ENCODE measurements at places on chromosomes 16 and 17.

GRCh38 chr16:18969050-18969854 is 14.5 kb upstream of the TMC7 start:
- peak; percentile 86 for DNase-seq

DNA sequence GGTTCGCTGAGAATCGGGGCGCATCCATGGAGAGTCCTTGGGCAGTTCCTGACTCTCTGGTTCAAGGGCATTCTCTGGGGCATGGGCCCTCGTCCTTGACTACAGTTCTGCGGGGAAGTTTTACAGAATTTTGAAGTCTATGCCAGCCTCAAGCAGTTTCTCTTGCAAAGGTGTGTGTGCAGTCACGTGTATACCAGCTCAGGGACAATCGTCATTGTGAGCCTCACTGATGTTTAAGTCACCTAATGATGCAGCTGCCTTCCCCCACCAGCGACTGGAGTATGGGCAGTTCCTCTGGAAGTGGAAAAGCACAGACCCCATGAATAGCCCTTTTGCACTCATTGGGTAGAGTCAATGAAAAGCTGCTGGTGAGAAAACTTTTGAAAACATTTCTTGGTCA is 1.3 kb downstream of the PLCG2 start:
- no peak for DNase-seq

- DNase-seq: no peak
Observed at GRCh38 chr17:13568582-13569397, 32.9 kb downstream of the HS3ST3A1 start.

GRCh38 chr16:70610273-70611223 is 35.8 kb upstream of the IL34 start:
- DNase-seq: no peak

DNA sequence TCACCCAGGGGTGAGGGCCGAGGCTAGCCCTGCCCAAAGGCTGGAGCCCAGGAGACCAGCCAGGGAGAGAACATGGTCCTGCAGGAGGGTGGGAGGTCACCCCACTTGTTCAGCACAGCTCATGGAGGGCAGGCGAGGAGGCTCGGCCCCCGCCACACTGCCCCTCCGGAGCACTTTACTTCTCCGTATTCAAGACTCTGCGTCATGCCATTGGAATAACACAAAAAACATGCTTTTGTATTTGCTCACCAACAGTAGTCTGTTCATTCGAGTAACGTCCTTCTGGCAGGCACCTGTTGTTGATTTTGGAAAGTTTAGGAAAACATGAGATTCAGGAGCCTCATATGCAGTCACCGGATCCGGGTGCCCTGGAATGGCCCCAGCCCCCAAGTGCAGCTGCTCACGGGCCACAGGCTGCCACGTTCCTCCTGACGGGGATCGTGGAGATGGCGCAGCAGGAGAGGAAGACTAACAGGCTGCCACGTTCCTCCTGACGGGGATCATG is 81.1 kb upstream of the DNAH17 start:
- no peak for DNase-seq

DNA sequence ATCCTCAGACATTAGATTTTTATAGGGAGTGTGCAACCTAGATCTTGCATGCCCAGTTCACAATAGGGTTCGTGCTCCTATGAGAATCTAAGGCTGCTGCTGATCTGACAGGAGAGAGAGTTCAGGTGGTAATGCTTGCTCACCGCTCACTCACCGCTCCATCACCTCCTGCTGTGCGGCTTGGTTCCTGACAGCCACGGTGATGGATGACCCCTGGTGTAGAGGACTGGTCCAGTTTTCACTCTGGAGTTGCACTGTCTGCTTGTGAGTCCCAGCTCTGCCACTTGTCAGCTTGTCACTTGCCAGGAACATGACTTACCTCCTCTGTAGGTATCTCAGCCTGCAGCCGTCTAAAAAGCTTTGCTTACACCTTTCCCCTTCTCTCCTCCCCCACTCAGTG is 214.6 kb downstream of the SNX29 start:
- DNase-seq: no peak

DNA sequence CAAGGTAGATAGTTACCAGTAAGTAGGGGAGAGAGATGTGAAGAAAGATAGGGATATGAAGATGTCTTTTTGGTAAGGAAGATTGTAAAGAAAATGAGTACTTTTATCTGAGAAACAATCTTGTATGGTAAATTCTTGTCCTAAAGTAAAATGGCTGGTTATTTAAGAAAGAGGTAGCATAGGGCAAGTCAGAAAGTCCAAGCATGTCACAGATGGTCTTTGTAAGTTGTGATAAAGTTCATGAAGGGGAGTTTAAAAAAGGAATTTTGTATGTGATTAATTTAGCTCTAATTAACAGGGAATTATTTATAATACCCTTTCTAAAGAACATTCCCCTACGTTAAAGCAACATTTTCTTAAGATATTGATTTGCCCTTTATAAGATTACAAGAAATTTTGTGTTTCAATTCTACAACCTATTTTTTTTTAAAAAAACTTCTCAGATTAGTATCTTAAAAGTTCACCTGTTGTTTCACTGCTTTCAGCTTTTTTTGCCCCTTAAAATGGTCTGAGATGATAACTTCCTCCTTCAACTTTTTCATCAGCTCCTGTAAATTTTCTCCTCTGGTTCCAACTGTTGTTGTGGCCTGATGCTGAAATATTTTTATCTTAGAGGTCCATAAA is 16.2 kb upstream of the CPHXL start:
- DNase-seq: no peak

GRCh38 chr17:4525691-4526397 is 27.2 kb downstream of the SPNS2 start:
- no peak for DNase-seq

DNA sequence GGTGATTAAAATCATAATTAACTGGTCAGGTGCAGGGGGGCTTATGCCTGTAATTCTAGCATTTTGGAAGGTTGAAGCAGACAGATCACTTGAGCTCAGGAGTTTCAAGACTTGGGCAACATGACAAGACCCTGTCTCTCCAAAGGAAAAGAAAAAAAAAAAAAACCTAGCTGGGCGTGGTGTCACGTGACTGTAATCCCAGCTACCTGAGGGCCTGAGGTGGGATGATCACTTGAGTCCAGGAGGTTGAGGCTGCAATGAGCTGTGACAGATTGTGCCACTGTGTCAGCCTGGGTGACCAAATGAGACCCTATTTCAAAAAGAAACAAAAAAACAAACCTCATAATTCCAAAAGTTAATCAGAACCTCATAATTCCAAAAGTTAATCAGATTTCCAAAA is 505.5 kb downstream of the CDH8 start:
- no peak for DNase-seq

DNA sequence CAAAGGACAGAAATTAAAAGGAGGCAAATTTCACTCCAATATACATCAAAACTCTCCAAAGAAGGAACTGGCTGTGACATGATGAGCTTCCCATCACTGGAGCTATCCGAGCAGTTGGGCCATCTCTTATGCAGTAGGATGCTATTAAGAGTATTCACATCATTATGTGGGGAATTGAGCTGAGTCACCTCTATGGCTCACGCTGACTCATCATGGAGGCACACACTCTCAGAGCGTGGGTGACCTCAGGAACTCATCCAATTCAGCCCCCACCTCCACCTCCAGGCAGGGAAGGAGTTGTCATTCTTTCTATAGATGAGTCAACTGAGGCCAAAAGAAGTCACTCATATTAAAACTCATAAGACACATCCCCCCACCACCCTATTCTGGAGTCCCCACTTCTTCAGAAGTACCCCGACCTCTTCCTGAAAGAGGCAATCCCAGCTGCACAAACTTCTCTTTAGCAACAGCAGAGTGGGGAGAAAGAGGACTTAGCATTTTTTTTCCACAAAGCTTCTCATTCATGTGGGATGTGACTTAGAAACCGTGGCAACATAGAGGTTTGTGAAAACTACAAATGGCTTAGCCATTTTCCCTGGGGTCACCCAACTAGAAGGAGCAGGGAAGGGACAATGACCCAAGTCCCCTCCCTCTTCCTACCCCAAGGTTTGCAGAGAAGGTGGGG is 32.5 kb downstream of the ABCC12 start:
- peak; percentile 44 for DNase-seq

DNA sequence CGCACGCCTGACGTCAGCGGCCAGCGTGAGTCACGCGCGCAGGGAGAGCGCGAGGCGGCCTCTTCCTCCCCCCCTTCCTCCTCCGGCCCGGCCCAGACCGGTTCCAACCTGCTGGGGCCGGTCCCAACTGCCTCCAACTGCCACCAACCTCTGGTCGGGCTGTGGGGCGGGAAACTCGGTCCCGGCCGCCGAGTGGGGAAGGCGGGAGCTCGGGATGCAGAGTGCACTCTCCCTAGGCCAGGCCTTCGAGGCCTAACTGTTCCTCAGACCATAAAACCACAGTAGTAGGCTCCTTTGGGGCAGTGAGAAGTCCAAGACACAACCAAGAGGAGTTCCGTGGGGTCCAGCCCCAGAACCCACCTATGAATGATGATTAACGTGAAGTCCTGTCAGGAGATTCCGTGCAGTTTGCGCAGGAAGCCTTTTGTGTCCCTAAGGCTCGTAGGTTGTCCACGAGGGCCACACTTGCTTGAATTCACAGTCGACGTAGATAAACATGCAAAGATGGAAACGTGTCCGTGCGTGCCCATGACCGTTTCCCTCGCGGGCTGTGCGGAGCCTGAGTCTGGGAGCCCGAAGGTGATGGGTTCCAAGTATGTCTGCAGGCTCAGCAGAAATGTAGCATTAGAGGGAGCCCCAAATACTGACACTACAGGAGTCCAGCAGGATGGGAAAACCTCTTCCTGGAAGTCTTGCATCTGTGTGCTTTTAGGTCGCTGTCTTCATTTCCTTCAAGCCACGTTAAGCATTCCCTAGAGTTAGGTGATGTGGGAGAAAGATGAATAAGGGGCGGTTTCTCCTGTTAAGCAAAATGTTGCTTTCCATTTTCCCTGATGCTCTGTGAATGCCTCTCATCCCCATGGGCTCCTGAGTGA is 647 bp downstream of the UNK start:
- peak; percentile 93 for DNase-seq

DNA sequence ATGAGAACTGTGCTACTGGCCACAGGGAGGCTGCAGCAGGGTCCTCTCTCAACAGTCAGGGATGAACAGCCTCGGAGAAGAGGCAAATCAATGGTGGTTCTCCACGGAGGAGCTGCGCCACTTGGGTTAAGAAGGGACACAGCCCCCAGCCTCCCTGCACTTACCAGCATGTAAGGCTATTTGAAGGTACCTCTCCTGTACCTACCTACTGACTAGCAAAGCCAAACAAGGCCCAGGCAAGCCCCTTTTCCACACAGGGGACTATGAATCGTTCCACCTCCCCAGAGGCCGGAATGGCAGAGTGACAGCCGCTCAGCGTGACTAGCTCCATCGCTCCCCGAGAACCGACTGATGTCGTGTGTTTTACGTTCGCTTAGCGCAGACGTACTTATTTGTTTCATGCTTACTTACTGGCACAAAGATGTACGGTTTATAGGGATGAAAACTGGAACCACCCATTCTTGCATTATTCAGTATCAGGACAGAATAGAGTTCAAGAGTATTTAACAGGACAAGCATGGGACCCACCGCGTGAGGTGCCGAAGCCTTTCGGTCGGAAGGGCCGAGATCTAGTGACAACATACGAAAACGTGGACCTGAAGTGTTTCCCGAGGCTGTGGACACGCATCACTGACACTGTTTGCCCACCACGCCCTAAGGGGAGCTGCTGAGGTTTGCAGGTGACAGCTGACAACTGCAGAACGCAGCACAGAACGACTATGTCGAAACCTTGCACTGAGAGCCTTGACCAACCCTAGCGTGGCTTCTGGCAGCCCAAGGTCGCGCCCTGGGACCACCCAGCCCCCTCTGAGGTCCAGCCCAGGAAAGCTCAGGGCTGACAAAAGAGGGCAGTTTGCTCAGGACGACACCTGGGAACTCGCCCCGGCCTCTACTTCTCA is 1.0 kb downstream of the TEPSIN start:
- DNase-seq: no peak

- DNase-seq: no peak
Observed at GRCh38 chr17:83058266-83058798, 21.1 kb upstream of the METRNL start.

- no peak for DNase-seq
Observed at GRCh38 chr16:5030251-5030870, 3.4 kb downstream of the NAGPA start.

GRCh38 chr17:21263376-21263775 is 10.2 kb upstream of the NATD1 start:
- no peak for DNase-seq

DNA sequence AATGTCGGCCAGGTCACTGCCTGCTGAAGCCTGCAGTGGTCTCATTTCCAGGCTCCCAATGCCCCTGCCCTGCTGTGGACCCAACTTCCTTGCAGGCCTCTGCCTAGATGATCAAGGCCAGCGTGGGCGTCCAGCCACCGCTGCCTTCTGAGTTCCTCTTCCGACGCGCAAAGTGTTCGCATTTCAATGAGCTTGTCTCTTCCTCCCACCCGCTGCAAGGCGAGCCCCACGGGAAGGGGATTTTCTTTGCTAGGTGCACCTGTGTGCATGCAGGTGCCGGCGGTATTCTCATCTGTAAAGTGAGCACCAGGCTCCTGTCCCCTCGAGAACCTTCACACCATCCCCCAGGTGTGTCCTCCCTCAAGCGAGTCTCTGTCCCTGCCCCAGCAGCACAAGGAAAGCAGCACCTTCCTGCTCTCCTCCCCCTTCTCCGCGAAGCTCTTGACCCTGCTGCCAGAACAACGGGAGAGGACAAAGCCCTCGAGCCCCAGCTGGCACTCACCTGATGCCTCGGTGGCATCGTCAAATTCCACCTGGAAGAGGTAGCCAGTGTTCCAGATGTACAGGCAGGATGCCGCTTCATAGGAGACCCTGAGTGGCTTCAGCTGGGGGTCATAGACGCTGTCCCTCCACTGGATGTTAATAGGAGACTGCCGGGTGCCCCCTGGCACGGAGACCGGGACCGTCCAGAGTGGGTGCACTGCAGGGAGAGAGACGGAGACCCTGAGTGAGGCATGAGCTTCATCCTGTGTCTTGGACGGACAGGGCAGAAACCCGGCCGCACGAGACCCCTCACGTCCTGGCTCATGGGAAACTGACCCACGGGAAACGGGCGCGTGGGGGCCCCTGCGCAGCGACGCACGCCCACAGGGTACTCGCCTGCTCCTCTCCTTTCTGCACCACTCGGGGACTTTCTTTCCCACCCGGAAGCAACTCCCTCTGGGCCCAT is 9.8 kb downstream of the CA5A start:
- DNase-seq: peak; percentile 35

GRCh38 chr16:78744796-78745107 is 645.3 kb downstream of the WWOX start:
- DNase-seq: no peak

DNA sequence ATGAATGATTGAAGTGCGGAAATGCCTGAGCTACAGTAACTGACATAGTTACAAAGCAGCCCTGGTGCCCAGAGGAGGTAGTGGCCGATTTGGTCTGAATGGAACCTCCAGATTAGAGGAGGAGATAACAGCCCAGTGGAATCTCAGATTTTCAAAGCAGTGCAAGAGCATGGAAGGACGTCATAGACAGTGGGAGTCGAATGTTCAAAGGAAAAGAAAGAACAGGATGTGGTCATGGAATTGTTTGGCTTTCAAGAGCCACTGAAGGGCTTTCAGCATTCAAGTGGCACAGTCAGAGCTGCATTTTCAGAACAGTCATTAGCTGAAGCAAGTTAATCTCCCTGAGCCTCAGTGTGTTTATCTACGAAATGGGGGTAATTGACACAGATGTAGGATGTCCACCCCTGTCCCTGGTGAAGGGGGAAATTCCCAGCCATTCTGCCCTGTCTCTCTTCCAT is 104.6 kb upstream of the CACNG3 start:
- peak; percentile 11 for DNase-seq

GRCh38 chr17:78737332-78737731 is 44.7 kb downstream of the CYTH1 start:
- DNase-seq: no peak

- DNase-seq: no peak
Observed at GRCh38 chr17:63623786-63624530, 1.7 kb downstream of the MAP3K3 start.

Measured in activated naive CD8-positive, alpha-beta T cell treated with anti-CD3 and anti-CD28 coated beads, Interleukin-2, amount 50 U/mL, for 24 hours (primary cell).